ENCODE measurements at places on chromosomes 4 and X. TPM values are rescaled to one million over a fixed set of nuclear protein-coding genes. Genes with fewer than 3 reads are reported as not detected.
A peak's percentile ranks its signal among the peaks of the same experiment; 100 is the strongest.

The CDX4 gene
- total RNA-seq = not detected

The GNL3L gene
- 40.5 TPM for total RNA-seq

GRCh38 chrX:134849390-134849789, 141.4 kb upstream of the SMIM10 start:
- no peaks in the 10 kb centered on the region for H3K4me1 ChIP-seq
- DNase-seq = peak; percentile 54
- H3K4me3 ChIP-seq = no peak overlapping the region
- H3K27ac ChIP-seq = no peak overlapping the region
- no peaks in the 10 kb centered on the region for H3K36me3 ChIP-seq

DNA sequence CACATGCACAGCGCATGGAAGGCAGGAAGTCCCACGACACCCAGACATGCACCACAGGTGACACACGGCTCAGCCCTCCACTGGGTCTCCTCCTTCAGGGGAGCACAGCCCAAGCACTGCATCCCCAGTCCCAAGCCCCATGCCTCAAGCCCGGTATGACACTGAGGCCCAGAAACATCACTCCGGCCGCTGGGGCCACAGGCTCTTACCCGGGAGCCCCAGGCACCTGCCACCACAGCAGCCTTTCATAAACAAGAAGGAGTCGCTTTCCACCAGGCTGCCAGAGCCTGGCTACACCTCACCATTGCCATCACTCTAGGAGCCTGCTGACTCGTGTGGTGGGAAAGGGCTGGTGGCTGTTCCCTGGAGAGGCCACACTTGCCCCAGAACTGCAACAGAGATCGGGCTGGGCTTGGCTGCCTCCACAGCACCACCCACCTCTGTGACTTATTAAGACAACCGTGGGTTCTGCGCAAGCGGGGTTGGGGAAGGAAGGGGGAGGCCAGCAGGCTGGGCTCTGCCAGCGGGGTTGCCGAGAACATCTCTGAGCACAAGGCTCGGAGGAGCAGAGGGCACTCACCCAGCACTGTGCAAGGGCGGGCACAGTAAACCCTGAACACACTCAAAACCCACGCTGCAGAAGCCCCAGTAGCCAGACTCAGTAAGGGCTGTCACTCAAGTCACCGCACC, 4.5 kb downstream of the HAUS7 start:
- H3K27me3 ChIP-seq = no peaks in the 10 kb centered on the region
- no peaks in the 10 kb centered on the region for H3K36me3 ChIP-seq
- H3K27ac ChIP-seq = no peak overlapping the region
- peaks cover 4% of the 10 kb centered on the region for H3K4me1 ChIP-seq
- DNase-seq = no peak

DNA sequence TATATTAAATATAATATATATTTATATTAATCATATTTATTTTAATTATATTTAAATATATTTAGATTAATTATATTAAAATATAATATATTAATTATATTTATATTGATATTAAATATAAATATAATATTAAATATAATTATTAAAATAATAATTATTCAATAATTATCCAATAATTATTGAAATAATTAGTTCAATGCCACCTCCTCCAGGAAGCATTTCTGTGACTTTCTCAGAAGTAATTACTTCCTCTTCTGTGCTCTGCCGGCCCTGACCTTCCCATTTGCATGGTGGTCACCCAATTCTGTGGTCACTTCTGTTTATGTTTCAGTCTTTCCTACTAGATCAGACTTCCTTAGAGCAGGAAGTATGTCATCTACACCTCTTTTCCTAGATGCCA, 45.8 kb downstream of the EVC2 start:
- H3K4me3 ChIP-seq = no peak overlapping the region
- no peak overlapping the region for H3K27ac ChIP-seq
- H3K4me1 ChIP-seq = no peaks in the 10 kb centered on the region
- DNase-seq = no peak
- H3K27me3 ChIP-seq = no peaks in the 10 kb centered on the region

GRCh38 chr4:78417603-78418002, 134.0 kb upstream of the ANXA3 start:
- H3K4me1 ChIP-seq = no peaks in the 10 kb centered on the region
- H3K27me3 ChIP-seq = no peaks in the 10 kb centered on the region
- DNase-seq = no peak
- H3K36me3 ChIP-seq = no peaks in the 10 kb centered on the region

DNA sequence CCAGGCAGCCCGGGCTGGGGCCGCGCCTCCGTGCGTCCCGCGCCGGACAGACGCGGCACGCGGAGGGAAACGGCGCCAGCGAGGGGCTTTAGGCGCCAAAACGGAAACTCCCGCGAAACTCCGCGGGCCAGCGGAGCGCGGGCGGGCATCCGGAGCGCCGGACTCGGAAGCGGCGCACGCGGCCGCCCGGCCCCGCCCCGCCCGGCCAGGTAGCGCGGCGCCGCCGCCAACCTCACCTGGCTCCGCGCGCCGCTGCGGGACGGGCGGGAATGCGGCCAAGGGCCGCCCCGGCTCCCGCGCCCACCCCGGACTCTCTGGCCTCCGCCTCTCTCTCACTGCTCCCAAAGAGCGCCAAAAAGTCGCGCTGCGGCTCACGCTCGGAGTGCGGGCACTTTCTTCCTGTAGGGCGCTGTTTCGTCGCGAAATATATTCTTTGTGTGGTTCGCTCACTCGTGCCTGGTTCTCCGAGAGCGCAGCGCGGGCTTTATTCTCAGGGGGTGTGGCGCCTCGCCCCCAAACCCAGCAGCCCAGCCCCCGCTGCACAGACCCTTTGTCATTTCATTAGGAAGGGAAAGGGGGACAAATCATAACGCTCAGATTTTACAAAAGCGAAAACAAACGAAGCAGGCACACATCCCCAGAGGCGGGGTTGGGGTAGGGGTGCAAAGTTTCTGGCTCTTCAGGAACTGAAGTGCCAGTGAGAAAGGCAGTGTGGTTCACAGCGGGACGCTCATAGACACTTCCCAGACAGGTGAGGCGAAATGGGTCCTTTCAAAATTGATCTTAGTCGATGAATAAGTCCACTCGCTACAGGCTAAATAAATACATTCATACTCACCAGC, 961 bp upstream of the MBNL3 start:
- peaks cover 3% of the 10 kb centered on the region for H3K27me3 ChIP-seq
- no peak for DNase-seq
- H3K4me3 ChIP-seq = peak overlapping the region; percentile 63
- no peaks in the 10 kb centered on the region for H3K4me1 ChIP-seq
- H3K36me3 ChIP-seq = no peaks in the 10 kb centered on the region

GRCh38 chr4:17477774-17478472, 34.0 kb downstream of the QDPR start:
- H3K4me3 ChIP-seq = no peak overlapping the region
- no peak overlapping the region for H3K27ac ChIP-seq
- H3K36me3 ChIP-seq = no peaks in the 10 kb centered on the region
- no peaks in the 10 kb centered on the region for H3K27me3 ChIP-seq

DNA sequence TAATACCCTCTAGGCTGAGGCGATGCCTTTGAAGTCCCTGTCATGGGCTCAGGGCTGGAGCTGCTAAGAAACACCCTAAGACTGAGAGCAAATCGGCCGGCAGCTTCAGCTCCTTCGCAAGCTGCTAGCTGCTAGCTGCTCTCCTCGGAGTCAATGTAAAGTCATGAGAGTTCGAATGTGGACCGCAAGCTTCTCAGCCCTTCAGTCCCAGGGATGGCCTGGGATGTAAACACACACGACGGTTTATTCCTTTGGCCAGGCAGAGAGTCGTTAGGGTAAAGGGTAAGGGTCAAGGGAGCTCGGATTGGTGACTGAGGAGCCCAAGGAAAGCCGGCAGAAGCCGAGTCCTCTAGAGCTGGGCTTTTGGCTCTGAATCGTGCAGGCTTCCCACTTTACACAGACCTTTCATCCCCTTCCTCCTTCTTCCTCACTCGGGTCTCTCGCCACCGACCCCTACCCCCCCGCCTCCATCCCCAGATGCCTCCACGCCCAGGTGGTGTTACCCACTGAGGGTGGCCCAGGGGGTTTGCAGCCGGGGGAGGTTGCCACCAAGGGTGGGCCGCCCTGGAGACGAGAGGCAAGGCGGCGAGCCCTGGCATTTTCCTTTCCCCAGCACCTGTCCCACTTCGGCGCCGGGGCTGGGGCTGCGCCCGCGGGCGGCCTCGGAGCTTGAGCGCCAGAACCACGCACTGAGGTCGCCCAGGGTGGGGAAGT, 3.1 kb upstream of the BCORL1 start:
- no peak overlapping the region for H3K27ac ChIP-seq
- no peak overlapping the region for H3K4me3 ChIP-seq
- no peak for DNase-seq

- H3K27ac ChIP-seq = no peak overlapping the region
- no peak for DNase-seq
- H3K27me3 ChIP-seq = no peaks in the 10 kb centered on the region
- no peaks in the 10 kb centered on the region for H3K36me3 ChIP-seq
These were observed 54.9 kb upstream of the CNKSR2 start for GRCh38 chrX:21319323-21319722.

Data from astrocyte (in vitro differentiated cells and primary cell).